ENCODE measurements at places on chromosomes 11 and 22. TPM values are rescaled to one million over a fixed set of nuclear protein-coding genes. Genes with fewer than 3 reads are reported as not detected.

The KRTAP5-7 gene
- total RNA-seq, result not detected

DNA sequence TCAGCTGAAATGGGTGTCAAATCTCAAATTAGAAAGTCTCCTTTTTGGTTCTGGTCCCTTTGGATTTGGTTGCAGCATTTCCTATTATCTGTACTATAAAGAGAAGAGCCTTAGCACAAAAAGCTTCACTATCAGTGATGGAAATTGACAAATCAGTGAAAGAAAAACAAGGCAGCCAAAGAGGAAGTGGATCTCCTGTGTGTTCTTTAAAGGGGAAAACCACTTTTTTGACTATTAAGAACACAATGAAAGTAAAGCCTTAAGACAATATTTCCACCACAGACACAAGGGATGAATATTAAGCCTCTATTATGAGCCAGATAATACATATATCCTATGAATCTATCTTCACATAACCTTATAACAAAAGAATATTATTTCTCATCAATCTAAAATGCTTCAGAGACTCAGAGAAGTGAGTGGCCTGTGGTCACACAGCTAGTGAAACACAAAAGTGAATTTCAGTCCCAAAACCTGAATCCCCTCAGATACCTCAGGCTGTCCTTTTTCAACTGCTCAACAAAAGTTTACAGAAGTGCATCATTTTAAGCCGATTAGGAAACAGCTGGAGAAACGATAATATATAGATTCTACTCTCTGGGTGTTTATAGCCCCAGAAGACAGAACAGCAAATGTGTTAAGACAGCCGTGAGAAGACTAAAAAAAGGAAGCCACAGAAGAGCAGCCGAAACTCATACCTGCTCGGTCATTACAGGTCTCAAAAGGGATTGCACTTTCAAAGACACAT is 24.4 kb upstream of the FSHB start:
- no peak for DNase-seq

The FXYD6 gene
- total RNA-seq, result not detected

The ZP1 gene
- total RNA-seq, result not detected

- peak; percentile 83 for DNase-seq
These were observed 76.9 kb upstream of the CTSC start for GRCh38 chr11:88414385-88414861.

DNA sequence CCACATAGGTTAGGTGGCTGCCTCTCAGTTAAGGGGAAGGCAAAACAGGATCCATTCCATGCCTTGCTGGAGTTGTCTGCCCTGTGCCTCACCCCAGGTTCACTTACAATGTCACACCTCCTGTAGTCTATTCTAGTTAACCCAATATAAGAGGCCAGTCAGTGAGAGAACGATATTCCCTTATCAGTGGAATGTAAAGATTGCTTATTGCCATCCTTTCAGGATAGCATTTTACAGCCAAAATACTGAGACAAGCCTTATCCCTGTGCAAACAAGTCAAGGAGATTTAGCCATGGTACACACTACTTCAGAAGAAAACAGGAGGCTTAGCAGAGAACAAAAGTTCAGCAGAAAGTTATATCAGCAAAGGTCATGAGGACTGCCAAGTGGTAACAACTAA is 5.5 kb downstream of the CYP2R1 start:
- DNase-seq, result no peak

GRCh38 chr22:23888615-23889401 is 5.4 kb upstream of the MIF start:
- peak; percentile 53 for DNase-seq

DNA sequence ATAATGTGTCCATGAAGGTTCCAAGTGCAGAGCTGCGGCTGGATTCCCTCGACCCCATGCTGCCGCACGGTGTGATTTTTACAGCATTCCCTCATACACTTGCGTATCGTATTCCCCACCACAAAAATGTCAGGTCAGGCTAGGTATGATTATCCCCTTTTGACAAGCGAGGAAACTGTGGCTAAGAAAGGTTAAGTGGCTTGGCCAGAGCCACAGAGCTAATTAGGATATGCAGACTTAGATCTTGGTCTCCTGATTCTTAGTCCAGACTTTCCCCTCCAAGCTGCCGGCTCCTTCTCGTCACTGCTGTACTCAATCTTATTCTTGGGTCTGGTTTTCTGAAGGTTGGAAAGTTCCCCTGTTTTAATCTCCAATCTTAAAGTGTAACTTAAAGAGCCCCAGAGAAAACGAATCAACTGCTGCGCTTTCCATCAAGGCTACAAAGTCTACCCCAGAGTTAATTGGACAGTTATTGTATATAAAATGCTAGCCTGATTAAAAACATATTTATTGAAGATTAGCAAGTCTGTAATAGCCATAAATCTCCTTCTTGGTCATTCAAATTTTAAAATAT is 176.6 kb downstream of the ADAMTS15 start:
- DNase-seq, result no peak

DNA sequence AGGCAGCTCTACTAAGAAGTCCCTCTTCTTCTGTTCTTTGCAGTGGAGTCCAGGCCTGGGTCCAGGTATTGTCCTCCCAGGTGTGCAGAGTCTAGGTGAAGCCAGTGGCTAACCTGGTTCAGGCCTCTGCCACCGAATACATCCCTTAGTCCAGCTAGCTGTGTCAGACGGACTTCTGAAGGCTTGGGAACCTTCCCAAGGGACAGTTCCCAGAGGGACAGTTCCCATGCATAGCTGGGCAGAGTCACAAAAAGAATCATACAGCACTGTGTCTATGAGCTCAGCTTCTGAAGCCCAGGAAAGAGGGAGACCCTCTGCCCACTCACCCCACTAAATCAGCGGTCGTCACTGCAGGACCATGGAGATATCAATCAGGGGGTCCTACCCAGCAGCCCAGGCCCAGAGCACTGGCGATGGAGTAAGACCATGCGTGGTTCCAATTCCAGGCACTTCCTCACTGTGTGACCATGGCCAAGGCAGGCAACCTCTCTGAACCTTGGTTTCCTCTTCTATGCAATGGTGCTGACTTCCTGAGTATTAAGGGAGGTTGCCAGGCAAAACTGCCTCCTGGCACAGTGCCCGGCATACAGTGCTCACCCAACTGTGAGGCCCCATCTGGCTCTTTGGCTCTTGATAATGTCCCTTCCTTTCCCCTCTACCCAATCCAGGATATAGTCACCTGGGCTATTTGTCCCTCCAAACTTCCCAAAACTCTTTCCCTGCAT is 3.4 kb downstream of the MS4A10 start:
- no peak for DNase-seq

The MS4A15 gene
- not detected for total RNA-seq

The KRTAP5-9 gene
- not detected for total RNA-seq

The MPEG1 gene
- total RNA-seq, result not detected

DNA sequence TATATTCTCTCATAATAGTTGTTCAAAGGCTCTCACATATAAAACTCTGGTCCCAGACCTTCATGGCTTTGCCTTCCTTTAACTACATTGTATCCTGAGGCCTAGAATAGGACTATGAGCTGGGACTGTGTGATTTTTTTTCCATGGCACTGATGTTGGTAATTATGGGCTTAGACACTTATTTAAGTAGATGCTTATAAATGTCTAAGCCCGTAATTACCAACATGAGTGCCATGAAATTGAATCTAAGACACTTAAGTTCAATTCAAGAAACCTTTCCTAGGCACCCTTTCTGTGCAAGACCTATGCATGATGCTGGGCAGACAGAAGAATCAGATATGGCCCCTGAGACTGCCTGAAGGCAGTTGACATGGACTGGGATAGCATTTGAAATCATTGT is 63.0 kb downstream of the P4HA3 start:
- no peak for DNase-seq

DNA sequence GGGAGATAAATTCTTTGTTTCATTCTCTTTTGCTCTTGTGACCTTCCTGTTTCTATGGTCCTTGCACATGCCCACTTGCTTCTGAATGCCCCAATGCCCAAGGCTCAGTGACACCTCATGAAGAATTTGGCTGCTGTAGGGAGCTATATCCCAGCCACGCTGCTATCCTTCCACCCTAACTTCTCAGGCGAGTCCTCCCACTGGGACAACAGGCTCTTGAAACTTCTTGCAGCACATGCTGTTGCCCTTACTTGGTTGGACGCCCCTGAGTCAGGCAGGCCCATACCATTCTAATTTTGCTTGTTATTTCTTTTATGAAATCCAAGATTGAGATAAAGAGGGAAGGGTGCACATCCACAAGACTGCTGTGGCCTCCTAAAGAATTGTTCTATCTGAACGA is 57.6 kb upstream of the BLID start:
- DNase-seq, result no peak

- peak; percentile 55 for DNase-seq
These were observed 37.6 kb downstream of the ATXN10 start for GRCh38 chr22:45709060-45709739.

- no peak for DNase-seq
These were observed 31.7 kb downstream of the ADAMTS15 start for GRCh38 chr11:130480186-130480585.

DNA sequence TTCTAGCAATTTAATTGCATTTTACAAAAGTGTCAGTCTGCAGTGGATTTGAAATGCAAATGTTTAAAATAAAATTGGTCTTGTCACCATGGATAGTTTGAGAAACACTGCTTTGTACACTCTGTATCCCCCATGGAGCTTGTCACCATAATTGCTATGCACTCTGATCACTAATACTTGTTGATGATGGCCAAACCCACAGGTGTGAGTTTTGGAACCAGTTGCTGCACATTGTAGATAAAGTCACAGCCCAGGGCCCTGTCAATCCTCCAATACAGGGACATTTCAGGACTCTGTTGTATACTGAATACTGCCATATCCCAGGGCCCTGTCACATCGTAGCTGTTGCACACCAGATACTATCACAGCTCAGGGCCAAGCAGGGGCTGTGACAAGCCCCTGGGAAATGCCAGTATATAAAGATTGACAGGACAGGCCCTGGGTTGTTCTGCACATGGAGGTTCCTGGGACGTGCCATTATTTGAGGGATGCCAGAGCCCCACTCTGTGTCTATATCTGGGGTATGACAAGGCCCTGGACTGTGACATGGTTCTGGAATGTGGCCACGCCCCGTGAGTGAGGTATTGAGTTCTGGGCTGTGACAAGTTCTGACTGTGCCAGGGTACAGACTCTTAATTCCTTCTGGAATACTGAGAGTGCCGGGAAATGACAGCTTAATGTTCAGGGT is 27.9 kb upstream of the SMPD1 start:
- no peak for DNase-seq

DNA sequence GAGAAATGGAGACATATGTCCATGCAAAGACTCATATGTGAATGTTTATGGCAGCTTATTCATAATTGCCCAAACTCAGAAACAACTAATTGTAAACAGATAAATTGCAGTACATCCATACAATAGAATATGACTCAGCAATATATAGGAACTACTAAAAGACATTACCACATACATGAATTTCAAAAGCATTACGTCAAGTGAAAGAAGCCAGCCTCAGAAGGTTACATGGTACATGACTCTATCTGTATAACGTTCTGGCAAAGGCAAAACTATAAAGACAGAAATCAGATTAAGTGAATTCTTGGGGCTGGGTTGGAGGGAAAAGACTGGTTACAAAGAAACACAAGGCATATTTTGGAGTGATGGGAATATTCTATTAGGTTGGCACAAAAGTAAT is 7.2 kb downstream of the KCTD21 start:
- DNase-seq, result peak; percentile 65
